ENCODE measurements at places on chromosomes 2 and 18.

DNA sequence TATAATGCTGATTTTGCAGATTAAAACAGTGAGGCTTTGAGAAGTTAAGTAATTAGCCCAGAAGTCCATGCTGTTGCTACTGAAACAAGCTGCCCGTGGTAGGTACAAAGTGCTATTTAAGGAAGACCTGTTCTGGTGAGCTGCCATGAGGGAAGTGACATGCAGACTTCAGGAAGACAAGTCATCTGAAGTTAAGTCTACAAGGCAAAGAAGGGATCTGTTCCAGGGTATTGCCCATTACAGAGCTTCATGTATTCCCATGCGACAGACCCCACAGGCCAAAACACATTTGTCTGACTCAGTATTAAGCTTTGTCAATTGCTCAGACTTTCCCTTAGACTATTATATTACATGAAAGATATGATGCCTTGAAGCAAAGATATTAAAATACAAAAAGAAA lies 520.8 kb downstream of the FBXO15 start:
- no peak for DNase-seq

- DNase-seq, result no peak
Observed at GRCh38 chr18:8450898-8451665, 158.2 kb upstream of the RAB12 start.

- no peak for DNase-seq
Observed at GRCh38 chr18:6056171-6056910, 161.0 kb upstream of the TMEM200C start.

DNA sequence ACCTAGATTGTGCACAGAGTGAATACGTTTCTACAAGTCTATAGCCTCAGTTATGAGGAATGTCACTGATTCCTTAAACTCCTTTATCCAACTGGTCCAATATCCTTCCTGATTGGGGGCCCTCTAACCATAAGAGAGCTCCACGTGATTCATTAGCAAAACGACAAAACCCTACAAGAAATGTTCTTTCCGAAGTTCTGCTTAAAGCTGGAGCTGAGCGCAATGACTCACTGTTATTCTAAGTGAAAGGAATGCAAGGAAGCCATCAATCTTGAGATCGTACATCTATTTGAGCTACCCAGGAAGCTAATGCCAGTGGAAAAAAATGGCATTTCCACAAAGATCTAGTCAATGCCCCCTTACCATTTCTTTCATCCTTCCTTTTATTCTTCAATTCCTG lies 354.9 kb upstream of the CDH20 start:
- no peak for DNase-seq

DNA sequence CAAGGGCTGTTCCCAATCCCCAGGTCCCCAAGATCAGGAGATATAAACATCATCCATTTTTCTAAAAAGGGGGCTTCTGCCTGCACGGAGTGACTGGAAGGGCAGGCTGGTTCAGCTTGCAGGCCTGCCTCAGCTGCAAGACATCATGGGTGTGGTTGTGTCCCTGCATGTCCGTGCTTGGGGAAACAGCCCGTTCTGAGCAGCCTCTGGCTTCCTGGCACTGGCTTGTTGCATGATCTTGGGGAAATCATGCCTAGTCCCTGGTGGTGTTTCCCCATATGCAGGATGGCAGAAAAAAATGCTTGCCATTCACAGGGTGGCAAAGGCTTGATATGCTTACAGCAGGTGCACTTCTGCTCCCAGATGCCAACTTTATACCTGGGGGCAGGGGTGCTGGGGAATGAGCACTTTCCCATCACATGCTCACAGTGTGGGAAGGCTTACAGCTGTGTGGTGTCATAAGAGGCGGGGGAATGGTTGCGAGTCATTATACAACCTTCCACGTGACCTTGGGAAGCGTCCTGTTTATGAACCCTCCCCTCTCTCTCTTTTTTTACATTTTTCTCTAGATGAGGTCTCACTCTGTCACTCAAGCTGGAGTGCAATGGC lies 7.2 kb downstream of the PCARE start:
- DNase-seq, result no peak

DNA sequence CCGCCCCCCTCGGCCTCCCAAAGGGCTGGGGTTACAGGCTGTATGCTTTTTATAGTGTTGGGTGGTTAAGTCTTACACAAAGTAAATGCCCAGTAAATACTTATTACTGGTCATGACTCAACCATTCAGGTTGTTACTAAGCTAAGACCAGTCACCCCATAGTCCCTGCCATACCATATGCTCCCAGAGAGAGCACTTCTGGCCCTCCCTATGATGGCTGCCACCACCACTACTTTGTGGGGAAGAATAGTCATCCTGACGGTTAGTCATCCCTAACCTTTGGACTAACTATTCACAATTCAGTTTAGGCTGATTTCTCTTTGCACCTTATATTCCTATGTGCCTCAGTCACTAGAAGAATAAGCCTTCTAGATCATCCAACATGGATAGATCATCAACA lies 42.0 kb upstream of the MSH2 start:
- no peak for DNase-seq

- DNase-seq, result no peak
Observed at GRCh38 chr2:161972232-161972631, 101.8 kb downstream of the DPP4 start.

GRCh38 chr18:59083136-59083818 lies 56.4 kb upstream of the SEC11C start:
- DNase-seq, result no peak

- no peak for DNase-seq
Observed at GRCh38 chr2:67436221-67436620, 39.1 kb downstream of the ETAA1 start.

GRCh38 chr2:208371634-208371935 lies 35.0 kb upstream of the PTH2R start:
- no peak for DNase-seq

- no peak for DNase-seq
Observed at GRCh38 chr2:119012345-119013301, 70.6 kb downstream of the MARCO start.

- DNase-seq, result no peak
Observed at GRCh38 chr18:36197511-36198166, 10.3 kb downstream of the MOCOS start.
